HEK293T (cell line): ENCODE measurements at places on chromosomes 3 and 15.
A peak's percentile ranks its signal among the peaks of the same experiment; 100 is the strongest.

- DNase-seq = no peak
These were observed 74.3 kb upstream of the SLC7A14 start for GRCh38 chr3:170660139-170660538.

GRCh38 chr3:41679374-41679773, 282.5 kb downstream of the ULK4 start:
- DNase-seq = no peak

- DNase-seq = no peak
These were observed 403.1 kb downstream of the MAGI1 start for GRCh38 chr3:65635657-65636056.

- DNase-seq = no peak
These were observed 77.3 kb downstream of the LRTM1 start for GRCh38 chr3:54850484-54851018.

- DNase-seq = no peak
These were observed 126.4 kb downstream of the SHQ1 start for GRCh38 chr3:72721683-72722381.

GRCh38 chr15:70435369-70435768, 328.0 kb downstream of the UACA start:
- DNase-seq = no peak

DNA sequence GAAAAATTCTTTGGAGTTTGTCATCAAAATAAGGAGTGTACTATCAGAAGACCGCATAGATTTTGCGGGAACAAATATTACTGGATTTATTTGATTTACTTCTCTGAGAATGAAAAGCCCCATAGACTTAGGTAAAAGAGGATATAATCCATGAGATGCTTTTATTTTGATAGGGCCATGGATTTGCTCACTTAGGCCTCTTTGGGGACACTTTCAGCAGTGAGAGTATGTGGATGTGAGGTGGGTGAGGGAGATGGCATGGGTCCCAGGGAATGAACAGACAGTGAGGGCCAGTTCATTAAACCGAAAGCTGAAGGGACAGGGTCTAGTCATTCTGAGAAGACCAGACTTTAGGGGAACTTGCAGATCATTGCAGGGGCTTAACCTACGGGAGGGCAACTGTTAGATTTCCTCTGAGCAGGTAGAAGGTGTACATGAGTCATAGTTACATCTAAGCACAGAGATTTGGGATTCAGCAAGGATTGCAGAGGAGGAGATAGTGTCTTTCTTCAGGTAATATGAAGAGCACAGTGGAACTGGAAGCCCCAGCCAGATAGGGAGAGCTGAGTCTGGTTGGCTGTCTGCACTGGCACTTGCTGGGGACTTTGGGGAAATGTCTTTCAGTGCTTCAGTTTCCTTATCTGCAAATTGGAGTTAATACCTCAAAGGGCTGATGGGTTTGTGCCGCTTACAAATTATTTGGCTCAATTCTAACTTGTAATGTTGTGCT, 30.8 kb downstream of the SH3GL3 start:
- DNase-seq = no peak

DNA sequence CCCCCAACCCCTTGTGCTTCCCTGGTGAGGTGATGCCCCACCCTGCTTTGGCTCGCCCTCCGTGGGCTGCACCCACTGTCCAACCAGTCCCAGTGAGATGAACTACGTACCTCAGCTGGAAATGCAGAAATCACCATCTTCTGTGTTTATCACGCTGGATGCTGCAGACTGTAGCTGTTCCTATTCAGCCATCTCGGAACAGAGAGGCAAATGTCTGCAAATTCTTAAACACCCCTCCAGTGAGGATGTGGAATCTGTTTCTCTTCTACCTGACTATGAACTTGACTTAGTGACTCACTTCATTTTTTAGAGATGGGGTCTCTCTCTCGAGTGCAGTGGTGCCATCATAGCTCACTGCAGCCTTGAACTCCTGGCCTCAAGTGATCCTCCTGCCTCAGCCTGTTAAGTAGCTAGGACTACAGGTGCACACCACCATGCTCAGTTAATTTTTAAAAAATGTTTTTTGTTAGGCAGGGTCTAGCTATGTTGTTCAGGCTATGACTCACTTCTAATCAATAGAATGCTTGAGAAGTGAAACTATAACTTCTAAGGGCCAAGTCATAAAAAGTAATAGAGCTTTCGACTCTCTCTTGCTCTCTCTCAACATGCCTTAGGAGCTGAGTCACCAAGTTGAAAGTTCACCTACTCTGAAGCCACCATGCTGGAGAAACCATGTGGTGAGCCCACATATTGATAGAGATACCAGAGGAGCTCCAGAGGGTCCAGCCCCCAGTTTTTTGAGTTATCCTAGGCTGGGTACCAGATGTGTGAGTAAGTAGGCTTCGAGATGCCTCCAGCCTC, 11.5 kb upstream of the PARP14 start:
- DNase-seq = no peak

DNA sequence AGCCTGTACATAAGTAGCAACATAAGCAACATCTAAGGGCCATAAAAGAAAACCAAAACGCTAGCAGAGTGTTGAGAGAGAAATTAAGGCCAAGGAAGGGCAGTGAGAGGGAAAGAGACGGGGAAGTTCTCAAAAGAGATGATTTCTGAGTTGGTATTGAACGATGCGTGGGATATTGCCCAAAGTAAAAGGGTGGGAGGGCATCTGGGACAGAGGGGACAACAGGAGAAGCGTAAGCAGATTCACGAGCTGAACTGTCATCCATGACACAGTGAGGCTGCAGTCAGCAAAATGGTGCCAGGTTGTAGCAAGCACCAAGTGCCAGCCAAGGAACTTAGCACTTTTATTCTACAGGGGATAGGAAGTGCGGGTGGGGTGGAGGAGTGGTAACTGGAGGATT, 11.8 kb downstream of the NCEH1 start:
- no peak for DNase-seq

DNA sequence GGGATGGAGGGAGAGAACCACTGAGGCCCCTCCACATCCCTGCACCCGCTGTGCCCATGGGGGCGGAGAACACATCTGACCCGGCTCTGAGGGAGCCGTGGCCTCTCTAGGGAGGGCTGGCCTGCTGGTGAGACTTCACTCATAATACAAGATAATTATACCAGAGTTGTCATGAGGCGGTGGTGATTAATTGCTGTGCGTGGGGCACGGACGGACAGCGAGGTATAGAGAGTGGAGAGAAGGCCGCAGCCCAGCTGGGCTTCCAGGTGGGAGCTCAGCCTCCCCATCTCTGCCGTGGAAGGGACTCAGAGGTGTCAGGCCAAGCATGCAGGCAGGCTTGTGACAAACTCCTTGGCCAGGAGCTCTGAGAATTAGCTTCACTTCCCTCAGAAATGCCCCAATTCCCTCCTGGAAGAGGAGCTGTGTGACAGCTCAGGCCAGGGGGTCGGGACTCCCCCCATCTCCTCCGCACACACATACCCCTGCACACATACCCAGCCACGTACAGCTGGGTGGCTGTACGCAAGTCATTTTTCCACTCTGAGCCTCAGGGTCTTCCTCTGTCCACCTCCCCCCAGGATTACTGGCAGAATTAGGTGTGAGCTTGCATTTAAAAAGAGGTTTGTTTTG, 6.0 kb upstream of the GATA2 start:
- no peak for DNase-seq

DNA sequence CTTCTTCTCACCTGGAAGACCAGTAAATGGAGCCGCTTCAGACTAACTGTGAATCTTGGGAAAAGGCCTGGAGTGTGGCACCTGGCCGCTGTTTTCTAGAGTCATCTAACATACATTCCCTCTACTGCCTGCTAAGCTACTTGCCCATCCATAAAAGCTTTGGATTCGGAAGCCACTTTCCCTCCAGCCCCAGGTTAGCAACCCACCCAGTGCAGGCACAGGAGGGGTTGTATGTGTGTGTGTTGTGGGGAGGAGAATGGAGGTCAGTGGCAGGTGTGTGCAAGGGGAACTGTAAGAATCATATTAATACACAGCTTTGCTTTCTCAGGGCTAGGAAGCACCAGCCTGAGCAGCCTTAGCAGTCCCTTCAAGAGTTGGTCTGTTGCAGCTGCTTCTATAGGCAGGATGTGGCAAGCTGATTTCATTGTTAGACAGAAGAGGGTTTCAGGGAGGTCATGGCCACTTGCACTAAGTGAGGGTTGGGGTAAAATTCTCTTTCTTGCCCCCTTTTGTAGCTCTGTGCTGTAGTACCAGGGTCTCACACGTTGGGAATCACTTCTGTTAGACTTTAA, 8.9 kb downstream of the NSUN3 start:
- DNase-seq = no peak

DNA sequence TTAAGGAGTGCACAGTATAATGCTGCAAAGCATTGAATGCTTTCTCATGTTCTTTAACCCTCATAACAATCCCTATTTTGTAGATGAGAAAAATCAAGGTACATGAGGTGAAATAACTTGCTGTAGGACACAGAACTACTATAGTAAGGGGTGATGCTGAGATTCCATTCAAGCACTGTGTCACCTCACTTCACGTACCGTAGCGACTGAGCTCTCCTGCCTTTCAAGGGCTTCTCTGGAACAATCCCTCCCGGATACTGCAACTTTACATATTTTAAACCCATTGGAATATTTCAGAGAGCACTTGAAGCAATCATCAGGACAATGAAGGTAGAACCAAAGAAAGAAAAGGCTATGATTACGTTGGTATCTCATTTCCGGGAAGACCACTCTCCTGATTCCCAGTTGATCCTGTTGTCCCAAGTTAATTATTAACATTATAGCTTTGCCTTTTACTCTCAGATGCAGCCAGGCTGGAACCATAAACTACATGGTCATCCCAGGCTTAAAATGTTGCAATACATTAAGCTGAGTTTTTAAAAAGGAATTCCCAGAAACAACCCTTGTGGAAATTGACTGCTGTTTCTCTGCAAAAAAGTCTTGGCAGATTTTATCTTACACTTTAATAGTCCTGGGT, 252.2 kb upstream of the IGF1R start:
- DNase-seq = no peak

DNA sequence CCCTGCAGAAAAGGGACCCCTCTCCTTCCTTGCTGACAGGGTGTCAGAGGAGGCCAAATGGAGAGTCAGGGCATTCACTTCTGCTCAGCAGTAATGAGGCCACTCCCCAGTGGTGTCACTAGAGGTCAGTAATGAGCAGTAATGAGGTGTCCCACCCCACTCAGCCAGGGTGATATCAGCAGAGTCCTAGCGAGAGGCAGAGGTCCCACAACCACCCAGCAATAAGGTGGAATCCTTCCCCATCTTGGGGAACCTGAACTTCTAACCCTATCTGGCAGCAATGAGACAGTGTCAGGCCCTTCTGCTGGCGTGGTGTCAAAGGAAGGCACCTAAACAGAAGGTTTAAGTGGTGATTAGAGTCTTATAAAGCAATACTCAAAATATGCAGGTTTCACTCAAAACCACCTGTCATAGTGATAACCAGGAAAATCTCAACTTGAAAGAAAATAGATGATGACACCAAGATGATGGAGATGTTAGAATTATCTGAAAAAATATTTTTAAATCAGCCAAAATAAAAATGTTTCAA, 12.9 kb downstream of the OCA2 start:
- peak; percentile 60 for DNase-seq

DNA sequence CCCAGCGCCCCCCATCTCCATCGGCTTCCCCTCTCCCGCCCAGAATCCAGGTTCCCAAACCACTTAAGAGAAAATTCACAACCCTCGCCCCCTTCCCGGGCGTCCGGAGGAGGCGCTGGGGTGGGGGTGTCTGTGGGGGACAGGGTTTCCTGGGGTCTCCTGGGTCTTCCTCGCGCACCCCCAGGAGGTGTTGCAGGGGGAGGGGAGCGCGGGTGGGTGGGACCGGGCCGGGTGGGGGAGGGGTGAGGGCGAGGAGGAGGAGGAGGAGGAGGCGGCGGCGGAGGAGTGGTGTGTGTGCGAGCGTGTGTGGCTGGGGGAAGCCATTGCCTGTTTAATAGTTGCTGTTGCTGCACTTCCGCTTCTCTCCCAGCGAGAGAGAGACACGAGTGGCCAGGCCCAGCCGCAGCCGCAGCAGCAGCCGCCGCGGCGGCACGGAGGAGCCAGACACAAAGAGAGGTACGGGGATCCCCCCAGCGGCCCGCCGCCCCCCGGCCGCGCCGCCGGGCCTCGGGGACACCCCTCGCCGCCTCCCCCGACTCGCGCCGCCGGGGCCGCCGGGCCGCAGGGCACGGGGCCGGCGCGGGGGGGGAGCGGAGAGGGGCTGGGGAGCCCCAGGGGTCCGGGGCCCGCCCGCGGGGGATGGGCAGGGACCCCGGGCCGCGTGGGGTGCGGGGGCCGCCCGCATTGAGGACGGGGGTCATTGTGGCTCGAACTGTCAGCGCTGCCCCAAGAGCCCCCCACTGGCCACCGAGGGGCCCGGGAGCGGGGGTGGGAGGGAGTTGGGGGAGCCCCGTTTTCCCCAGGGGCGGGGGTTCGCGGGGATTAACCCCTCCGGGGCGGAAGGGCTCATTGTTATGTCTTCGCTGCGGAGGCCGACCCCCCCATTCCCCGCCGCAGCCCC, at the start of gene UBE2E1:
Gene UBE2E1 (plus strand): TSS at position 323 of the 901 bp plus-strand sequence. CDS start 1,315 bp downstream, outside the sequence.
- DNase-seq = peak; percentile 62

DNA sequence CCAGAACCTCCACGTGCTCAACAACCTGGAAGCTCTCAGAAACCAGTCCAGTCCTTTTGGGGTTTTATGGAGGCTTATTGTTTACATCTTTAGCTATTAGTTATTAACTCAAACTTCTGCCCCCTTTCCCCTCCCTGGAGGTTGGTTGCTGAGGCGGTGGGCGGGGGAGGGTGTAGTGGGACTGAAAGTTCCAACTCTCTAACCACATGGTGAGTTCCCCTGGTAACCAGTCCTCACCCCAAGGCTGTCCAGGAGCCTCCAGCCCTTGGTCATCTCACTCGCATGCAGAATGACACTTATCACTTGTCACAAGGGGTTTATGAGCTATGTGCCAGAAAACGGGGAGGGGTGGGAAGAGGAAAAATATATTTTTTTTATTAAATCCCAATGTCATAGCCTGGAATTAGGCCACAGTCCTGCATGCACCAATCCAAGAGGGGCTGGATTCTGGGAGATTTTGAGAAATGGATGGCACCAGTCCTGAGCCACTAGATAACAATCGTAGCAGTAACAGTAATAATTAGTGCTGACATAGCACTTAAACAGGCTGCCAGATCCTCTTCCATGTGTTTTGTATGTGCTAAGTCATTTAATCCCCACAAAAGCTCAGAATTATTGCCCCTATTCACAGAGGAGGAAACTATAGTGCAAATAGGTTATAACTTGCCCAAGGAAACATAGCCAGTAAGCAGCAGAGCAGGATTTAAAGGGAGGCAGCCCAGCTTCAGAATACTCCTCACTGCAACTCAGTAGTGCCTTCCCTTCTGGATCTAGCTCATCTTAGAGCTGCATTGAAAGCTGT, 85.7 kb downstream of the CRYGS start:
- no peak for DNase-seq

DNA sequence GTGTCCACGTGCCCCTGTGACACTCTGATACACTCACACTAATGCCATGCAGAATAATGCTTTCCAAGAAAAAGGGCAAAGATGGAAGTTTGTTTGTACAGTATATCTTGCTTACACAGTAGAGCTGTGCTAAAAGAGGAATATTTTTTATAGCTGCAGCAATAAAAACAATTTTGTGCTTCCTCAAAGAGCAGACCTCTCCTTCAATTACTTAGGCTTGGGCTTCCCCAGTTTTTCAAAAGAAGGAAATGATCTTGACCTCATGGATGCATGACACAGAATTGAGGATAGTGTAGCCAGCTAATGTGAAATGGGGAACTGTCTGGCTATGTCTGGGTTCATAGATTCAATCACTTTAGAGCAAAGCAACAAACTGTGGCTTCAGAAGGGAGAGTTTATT, 137.4 kb downstream of the STT3B start:
- no peak for DNase-seq

- DNase-seq = peak; percentile 62
These were observed 752 bp downstream of the C15orf39 start for GRCh38 chr15:75202251-75203016.
